ENCODE measurements at places on chromosomes 16 and 17. TPM values are rescaled to one million over a fixed set of nuclear protein-coding genes. Genes with fewer than 3 reads are reported as not detected.

- no peak for DNase-seq
These were observed 5.6 kb downstream of the SLC16A3 start for GRCh38 chr17:82234211-82235055.

DNA sequence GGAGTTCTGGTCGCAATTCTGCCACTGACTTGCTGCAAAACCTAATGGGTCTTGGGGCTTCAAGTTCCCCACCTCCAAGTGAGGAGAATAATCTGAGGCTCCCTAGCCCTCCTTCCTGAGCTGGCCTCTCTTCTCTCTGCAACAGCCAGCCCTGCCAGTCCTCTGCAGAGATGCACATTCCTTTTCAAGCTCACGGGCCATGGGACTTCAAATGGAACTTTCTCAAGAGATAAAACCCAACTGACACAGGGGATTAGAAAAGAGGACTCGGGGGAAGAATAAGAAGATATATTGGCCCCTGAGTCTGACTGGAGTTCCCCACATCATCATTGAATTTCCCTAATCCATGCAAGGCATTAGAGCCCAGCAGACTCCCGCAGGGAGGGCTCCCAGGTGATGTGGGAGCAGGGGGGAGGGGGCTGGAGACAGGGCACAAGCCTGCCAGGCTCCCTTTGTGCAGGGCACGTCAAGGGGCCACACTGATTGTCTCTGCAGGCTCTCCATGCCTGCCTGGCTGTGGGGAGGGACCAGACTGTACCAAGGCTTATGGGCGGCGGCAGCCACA lies 131.0 kb downstream of the CCDC144A start:
- no peak for DNase-seq

DNA sequence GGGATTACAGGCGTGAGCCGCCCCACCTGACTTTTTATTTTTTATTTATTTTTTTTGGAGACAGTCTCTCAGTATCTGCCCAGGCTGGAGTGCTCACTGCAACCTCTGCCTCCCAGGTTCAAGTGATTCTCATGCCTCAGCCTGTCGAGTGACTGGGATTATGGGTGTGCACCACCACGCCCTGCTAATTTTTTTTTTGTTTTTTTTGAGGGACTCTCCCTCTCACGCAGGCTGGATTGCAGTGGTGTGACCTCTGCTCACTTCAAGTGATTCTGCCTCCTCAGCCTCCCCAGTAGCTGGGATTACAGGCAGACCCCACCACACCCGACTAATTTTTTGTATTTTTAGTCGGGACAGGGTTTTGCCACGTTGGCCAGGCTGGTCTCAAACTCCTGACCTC lies 7.7 kb downstream of the ZNF207 start:
- DNase-seq: no peak

- peak; percentile 84 for DNase-seq
These were observed 32.6 kb upstream of the TAC4 start for GRCh38 chr17:49880291-49881053.

GRCh38 chr17:47693731-47694580 lies at the start of gene TBKBP1:
TSS of gene TBKBP1 (plus strand) at chr17:47694161. CDS start at chr17:47696113, 1,952 bp downstream.
- peak; percentile 59 for DNase-seq

DNA sequence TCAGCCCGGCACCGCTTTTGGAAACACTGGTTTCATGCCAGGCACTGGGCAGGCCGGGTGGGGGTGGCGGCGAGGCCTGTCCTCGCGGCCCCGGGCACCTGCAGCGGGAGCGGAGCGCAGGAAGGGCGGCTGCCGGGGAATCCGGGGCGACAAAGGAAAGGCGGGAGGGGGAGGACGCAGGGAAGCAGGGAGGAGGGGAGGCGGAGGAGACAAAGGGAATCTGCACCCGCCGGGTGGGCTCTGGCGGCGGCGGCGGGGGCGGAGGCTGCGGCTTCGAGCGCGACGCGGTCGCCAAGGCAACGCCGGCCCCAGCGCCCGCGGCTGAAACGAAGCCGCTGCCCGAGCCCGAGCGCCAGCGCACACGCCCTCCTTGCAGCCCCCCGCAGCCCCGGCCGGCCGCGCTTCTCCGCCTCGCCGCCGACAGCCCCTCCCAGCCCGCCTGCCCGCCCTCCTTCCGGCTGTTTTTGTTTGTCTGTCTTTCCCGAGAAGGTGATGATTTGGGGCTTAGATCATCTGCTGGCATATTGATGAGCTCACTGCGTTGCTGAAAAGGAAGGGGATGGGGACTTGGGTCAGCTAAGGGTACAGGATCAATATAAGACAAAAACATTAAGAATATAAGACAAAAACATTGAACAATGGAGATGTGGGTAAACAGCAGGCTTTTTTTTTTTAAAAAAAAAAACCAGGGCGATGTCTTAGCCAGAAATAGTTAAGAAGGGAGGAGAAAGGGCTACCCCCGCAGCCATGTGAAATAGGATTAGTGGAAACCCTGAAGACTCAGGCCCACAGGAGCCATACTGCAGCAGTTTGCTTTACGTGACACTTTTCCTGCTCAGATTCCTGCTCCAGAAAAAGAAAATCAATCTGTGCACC lies 32.7 kb downstream of the CDK5R1 start:
- DNase-seq: no peak

GRCh38 chr16:84853534-84853933 lies 33.7 kb downstream of the CRISPLD2 start:
- DNase-seq: no peak

DNA sequence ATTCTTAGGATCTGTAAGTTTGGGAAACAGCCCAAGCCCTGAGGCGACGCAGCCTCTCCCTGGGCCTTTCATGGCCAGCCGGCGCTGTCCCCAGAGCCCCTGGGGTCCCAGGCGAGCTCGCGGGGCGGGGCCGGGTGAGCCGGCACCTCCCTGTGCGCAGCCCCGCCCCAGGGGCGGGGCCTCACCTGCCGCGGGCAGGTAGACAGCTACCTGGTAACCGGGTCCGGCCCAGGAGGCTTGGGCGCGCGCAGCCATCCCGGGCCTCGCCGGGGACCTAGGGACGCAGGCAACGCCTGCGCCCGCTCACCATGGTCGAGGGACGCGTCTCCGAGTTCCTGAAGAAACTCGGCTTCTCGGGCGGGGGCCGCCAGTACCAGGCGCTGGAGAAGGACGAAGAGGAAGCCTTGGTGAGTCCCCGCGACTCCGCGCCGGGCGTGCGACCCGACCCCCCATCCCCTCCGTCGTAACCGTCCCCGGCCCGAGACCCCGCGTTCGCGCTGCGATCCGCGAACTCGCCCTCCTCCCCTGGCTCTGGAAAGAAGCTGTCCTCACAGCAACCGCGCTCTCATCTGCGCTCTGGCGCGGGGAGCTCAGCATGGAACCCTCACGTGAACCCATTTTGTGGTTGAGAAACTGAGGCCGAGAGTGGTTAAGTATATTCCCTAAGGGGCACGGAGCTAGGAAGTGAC lies at the start of gene ATP2C2:
Gene ATP2C2, plus strand, starts transcription at position 231 of the 689 bp plus-strand sequence. Its CDS starts 78 bp downstream, at position 309.
- no peak for DNase-seq

- peak; percentile 97 for DNase-seq
These were observed 11.6 kb upstream of the MARCHF10 start for GRCh38 chr17:62819511-62820221.

- DNase-seq: no peak
These were observed 21.4 kb upstream of the IRX6 start for GRCh38 chr16:55302635-55303034.

- DNase-seq: peak; percentile 66
These were observed 55.1 kb downstream of the ATP2C2 start for GRCh38 chr16:84423416-84423837.

GRCh38 chr17:78610951-78611511 lies 33.8 kb upstream of the DNAH17 start:
- DNase-seq: no peak

GRCh38 chr17:29757788-29758187 lies 135.1 kb upstream of the CORO6 start:
- no peak for DNase-seq

GRCh38 chr17:64063088-64063487 lies 42.7 kb upstream of the ICAM2 start:
- no peak for DNase-seq

GRCh38 chr16:53042235-53042701 lies 10.4 kb downstream of the CHD9NB start:
- DNase-seq: no peak

GRCh38 chr16:22194707-22195444 lies 11.2 kb upstream of the EEF2K start:
- no peak for DNase-seq

- no peak for DNase-seq
These were observed 57.9 kb upstream of the BCO1 start for GRCh38 chr16:81180578-81180977.

DNA sequence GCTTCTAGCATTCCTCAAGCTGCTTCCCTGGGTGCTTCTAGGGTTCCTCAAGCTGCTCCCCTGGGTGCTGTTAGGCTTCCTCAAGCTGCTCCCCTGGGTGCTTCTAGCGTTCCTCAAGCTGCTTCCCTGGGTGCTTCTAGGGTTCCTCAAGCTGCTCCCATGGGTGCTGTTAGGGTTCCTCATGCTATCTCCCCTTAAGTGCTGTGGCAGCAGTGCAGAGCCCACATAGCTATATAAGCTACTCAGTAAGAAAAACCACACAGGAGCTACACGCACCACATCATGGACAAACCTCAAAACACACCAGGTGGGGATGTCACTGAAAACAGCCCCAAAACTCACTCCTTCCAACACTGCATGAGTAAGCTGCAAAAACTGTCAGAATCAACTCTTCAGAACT lies 35.2 kb downstream of the ANKRD11 start:
- DNase-seq: no peak

DNA sequence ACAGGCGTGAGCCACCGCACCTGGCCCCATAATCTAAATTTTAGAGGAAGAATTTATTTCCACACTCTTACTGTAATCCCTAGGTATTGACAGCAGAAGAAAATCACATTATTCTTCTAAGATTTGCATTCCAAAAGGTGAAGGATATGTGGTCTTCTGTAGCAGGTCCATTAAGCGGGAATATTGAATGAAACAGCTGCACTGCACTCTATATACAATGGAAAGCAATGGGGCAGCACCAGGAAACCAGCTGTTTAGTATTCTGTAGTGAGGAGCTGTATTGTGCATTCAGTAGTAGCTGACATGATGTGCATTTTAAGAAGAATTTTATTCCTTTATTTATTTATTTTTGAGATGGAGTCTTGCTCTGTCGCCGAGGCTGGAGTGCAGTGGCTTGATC lies 49.6 kb downstream of the PSMD12 start:
- DNase-seq: no peak

GRCh38 chr16:10362077-10362863 lies 23.6 kb upstream of the ATF7IP2 start:
- no peak for DNase-seq

DNA sequence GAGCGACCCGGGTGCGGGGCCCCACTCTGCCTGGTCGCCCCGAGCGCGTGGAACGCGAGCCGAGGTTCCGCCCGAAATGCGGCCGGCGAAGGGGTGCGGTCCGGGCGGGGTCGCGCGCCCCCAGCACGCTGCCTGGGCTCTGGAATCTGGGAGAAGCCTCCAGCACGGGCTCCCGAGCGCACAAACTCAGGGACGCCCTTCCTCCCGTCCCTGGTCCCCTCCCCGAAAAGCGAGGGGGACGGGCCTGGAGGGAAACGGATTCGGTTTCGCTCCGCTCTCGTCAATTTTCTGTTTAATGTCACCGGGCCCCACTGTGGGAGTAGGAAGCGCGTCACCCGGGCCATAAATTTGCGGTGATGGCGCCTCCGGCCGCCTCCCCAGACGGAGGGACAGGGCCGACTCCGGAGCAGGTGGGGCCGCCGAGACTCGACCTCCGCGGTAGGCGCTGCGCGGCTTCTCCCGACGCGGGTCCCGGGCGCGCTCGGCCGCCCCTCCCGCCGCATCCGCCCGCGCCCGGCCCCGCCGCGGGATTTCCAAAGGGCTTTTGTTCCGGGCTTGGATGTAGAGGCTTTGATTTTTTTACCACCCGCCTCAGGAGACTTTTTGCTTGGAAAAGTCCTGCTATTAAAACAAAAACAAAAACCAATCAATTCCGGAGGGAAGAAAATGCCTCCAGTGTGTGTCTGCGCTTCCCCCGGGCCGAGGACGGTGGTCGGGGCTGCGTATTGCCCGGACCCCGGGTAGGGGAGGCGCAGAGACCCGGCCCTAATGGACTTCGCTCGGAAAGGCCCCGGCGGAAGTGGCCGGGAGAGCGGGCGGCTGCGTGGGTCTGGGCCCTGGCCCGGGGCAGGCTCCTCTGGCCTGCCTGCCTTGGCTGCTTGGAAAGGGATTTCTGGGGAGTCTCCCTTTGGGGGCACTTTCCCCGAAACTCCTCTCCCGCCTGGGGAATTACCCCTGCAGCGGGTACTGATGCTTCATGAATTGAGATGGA lies 7.9 kb upstream of the BAHCC1 start:
- no peak for DNase-seq

DNA sequence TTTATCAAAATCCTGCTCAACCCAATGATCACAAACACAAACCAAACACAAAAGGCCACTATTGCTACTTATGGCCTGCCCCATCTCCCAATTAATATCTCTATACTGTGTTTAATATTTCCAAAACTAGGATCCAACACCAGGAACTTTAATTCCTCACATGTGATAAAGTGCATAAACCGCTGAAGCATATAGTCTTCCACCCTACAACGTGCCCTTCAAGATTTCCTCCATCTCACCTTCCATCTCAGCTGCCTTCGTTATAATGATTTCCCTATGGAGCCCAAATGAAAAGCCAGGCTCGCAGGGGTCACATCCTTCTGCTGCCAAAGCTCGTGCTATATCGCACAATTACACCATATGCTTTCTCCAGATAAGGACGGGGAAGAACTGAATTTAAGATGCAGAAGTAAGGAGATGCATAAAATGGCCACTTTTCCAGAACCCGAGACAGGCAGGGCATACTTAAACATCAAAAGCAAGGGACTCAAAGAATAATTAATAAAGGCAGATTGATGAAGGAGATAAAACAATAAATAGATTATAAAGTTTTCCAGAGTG lies 1.8 kb downstream of the MYH10 start:
- DNase-seq: no peak

GRCh38 chr16:2432801-2433505 lies 3.7 kb downstream of the CCNF start:
- DNase-seq: no peak

- DNase-seq: no peak
These were observed 23.0 kb downstream of the GSPT1 start for GRCh38 chr16:11892761-11893160.

DNA sequence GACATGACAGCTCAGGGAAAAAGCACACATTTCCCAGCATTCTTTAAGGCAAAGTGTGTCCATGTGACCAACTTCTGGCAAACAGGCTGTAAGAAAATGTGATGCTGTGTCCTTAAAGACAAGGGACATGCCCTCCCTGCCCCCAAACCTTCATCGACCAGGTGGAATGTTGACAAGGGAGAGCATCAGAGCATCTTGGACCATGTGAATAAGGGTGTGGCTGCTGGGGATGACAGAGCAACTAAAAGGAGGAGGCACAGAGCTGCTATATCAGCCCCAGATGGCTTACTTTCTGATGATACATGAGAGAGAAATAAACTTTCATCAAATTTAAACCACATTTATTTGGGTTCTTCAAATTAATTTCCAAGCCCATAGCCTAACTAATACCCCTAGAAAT lies 2.2 kb upstream of the ZNF23 start:
- no peak for DNase-seq

Gene CCL22
- polyA plus RNA-seq: not detected

Gene MYH11
- polyA plus RNA-seq: 0.10 TPM

Gene MT4
- not detected for polyA plus RNA-seq

Gene TERB1
- polyA plus RNA-seq: 0.17 TPM

Gene P2RX5
- polyA plus RNA-seq: 10.6 TPM

Gene TP53TG3F
- 0.12 TPM for polyA plus RNA-seq

Gene CDK5R1
- polyA plus RNA-seq: 3.0 TPM

Gene TEKT1
- not detected for polyA plus RNA-seq

Gene NPTX1
- polyA plus RNA-seq: 109 TPM

Gene KRTAP9-2
- polyA plus RNA-seq: not detected

Gene NFE2L1
- 104 TPM for polyA plus RNA-seq

Gene GGT6
- not detected for polyA plus RNA-seq

Gene SPNS3
- polyA plus RNA-seq: not detected

Gene CDH15
- polyA plus RNA-seq: 0.08 TPM

Gene UNKL
- polyA plus RNA-seq: 38.2 TPM

Gene MMP25
- 0.25 TPM for polyA plus RNA-seq

Gene HLF
- polyA plus RNA-seq: 0.31 TPM

Gene NAGS
- 0.76 TPM for polyA plus RNA-seq

Gene RSKR
- 5.6 TPM for polyA plus RNA-seq
